ENCODE measurements at places on chromosomes 3 and 15.

DNA sequence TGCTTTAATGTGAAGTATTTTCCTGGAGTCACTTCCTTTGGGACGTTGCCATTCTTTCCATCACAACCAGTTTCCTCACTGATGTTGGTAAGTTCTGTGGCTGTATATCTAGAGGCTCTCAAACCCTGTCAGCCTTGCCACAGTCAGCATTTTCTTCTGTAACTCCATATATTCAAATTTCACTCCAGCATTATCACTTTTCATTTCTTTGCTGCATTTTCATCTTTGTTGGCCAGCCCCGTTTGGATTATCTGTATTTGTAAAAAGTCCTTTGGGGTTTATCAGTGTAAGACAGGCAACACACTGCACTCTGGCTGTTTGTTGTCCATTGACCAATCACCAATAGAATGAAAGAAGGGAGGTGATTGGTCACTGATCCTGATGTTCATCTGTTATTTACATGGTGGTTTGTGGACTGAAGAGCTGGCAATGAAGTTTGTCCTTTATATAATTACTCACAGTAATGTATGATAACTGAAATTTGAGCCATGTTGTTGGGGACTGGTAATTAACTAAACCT is 20.3 kb downstream of the GMPS start:
- DNase-seq = no peak

GRCh38 chr3:141419946-141420345 is 51.6 kb downstream of the ZBTB38 start:
- no peak for DNase-seq

DNA sequence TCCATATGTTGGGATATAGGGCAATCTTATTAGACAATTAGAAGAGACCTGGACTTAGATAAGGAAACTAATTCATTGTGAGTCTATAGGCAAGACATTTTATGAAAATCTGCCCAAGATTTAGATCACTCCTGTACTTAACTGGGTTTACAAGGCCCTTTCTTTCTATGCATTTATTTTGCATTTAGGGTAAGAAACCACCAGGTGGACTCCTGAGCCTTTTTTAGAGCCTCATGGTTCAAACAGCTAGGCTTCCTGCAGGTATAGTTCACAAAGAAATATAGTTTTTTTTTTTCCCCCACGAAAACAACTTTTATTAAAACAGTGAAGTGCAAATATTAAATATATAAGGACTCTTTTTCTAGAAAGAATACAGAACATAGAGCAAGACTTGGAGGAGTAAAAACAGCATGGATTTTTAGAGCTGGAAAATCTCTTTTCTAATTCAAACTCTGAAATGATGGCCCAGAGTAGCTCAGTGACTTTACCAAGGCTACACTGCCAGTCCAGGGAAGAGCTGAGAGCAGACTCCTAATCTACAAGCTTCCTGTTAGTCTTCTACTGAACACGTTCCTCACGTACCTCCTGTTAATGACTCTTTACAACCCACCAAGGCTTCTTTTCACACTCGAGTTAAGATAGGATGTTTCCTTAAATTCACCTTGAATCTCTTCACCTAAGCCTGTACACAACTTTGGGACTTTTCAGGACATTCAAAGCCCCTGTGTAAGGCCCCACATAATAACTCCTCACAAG is 400.9 kb upstream of the ATP11B start:
- DNase-seq = no peak

GRCh38 chr3:67647390-67647878 is 7.0 kb downstream of the SUCLG2 start:
- no peak for DNase-seq

DNA sequence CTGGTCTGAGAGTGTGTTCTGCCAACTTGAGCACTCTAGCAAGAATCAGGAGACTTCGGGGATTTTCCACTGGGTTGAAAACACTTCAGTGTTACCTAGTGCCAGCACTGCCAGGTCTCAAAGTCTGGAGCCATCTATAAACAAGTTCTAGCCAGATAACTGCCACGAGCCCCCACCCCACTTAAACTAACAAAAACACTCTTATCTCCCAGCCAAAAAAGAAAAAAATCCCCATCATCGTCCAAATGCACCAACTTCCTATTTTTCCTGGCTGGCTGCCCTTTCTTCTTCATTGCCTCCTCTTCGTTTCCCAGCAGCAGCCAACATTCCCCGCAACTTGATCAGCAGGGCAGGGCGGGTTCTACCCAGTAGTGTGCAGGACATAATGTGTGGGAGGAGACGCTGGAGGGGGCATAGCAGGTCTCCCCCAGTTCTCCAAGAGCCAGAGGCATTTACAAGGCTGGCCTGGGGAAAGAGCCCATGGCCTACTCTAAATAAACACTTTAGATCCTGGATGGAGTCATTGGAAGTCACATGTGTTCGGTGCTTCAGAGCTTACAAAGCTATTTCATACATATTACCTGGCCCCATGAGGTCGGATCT is 29.5 kb downstream of the C2CD4B start:
- DNase-seq = no peak

- no peak for DNase-seq
Observed at GRCh38 chr3:176978441-176978840, 218.8 kb downstream of the TBL1XR1 start.

DNA sequence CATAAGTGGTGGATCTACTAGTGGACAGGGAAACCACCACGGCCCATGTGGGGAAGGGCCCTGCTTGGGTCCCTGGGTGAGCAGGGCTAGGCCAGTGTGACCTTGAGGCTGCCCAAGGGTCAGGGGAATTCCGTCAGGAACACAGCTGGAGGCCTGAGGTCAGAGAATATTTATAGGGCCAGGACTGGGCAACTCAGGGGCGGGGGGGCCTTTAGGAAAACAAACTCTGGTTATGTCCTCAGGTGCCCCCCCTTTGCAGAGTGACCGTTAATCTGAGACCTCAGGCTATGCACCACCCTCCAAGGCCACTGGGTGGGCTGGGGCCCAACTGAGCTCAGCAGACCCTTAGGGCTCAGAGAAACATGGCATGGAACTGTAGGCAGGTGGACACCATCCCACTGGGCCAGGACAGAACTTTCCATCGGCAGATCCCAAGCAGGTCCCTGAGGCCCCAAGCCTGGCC is 2.5 kb downstream of the TWF2 start:
- no peak for DNase-seq

- DNase-seq = no peak
Observed at GRCh38 chr3:137988152-137988551, 21.8 kb upstream of the CLDN18 start.

DNA sequence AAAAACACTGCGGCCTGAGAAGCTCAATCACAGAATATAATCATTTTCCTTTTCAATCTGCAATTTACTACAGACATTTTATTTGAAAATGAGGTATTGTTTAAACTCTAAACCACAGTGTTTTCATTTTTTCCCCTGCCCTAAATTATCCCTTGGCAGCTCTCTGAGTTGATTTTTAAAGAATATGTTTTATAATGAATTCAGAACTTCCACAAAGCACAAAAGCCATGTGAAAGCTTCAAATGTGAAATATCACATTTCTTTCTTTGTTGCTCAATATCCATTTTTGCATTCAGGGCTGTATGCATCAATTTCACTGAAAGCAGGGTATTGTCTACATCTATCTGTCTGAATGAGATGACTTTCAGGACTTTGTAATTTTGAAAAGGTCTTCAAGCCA is 813.6 kb upstream of the ALCAM start:
- DNase-seq = no peak

- DNase-seq = no peak
Observed at GRCh38 chr3:20320489-20320888, 134.5 kb upstream of the SGO1 start.

GRCh38 chr15:88193415-88193814 is 63.1 kb downstream of the NTRK3 start:
- DNase-seq = no peak

- DNase-seq = peak; percentile 62
Observed at GRCh38 chr15:101167753-101168462, 83.9 kb downstream of the CHSY1 start.

DNA sequence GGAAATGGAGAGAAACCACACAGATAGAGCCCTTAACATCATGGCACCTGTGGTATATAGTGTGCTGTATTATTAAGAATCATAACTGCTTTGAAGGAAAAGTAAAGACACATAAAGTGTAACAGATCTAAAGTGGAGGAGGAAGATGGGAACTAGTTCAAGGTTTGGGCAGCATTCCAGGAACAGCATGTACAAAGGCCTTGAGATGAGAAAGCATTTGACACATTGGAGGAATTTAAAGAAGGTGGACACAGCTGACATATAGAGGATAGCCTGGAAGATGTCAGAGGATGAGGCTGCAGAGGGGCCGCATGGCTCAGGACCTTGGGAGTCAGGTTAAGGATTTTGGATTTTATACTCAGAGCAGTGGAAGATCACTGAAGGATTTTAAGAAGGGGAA is 39.0 kb downstream of the LRTM1 start:
- no peak for DNase-seq

- no peak for DNase-seq
Observed at GRCh38 chr3:69012100-69012799, 1.2 kb downstream of the EOGT start.

GRCh38 chr15:76163457-76164295 is 103.9 kb downstream of the TMEM266 start:
- DNase-seq = peak; percentile 13

- DNase-seq = no peak
Observed at GRCh38 chr3:166283840-166284239, 446.6 kb upstream of the BCHE start.

GRCh38 chr3:192850451-192850981 is 67.1 kb downstream of the MB21D2 start:
- DNase-seq = no peak

DNA sequence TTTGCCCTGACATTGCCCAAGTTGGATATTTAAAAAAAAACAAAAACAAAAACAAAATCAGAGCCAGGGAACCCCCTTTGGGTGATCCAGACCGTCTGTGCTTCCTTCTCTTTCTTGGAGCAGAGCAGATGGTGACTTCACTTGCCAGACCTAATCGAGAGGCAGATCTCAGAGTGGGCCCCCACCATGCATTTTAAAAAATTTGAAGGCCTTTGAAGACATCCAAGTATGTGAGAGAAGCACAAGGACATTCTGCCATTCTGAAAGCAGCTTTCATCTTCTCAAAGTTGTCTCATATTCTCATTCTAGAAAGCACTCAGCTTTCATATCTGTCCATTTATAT is 93.3 kb downstream of the SV2B start:
- DNase-seq = no peak

All from CD4-positive, alpha-beta T cell treated with Interferon gamma for 1 hour (primary cell).